Stimulated activated CD4-positive, alpha-beta T cell treated with anti-CD3 and anti-CD28 coated beads, Interleukin-4, amount 100 ng/mL, for 24 hours (primary cell): ENCODE measurements at places on chromosomes 6 and 20.

DNA sequence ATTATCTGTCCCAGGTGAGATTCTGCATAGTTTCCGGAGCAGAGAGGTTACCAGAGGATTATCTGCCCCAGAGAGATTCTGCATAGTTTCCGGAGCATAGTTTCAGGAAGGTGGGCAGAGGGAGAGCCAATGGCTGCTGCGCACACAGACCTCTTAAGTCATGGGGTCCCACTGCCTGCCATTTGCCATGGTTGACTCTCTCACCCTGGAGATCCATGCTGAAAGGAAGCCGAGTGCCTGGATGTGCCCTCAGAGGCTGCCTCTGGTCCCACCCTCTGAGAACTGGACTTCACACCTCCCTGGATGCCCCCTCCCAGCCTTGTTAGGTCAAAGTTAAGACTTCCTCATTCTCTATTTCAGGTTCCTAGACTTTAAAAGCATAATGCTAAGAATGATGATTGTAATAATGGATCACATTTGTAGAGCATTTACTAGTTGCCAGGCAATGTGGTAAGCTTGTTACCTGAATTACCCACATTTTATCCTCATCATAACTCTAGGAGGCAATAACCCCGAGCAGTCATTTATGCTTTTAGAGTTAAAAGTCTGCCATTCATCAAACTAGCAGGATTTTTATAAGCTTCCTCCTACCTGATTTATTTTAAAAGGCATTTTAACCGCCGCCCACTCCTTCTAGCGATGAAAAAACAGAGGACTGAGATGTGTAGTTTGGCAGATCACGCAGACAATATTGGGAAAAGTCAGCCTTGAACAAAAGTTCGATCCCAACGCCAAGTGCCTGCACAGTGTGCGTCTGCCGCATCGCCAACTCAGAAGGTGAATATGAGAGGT is 11.9 kb downstream of the SERPINB9 start:
- no peak for DNase-seq

DNA sequence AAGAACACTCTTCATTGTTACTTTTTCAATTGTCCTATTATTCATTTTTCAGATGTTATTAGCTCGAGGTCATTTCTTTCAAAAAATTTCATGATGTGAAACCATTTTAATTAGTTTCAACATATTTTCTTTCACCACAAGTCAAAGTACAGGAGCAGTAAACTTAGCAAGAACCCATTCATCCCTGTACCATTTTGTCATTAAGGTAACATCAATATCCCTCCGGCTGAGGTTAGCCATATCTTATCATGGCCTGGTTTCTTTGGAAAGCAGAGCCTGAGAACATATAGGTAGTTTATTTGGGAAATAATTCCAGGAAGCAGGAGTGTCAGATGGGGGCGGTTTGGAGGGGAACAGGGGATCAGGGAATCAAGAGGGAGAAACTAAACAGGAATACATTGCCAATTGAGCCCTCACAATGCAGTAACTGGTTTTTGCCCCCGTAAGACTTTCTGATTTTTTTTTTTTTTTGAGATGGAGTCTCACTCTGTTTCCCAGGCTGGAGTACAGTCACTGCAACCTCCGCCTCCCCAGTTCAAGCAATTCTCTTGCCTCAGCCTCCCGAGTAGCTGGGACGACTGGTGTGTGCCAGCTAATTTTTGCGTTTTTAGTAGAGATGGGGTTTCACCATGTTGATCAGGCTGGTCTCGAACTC is 83.7 kb downstream of the MKKS start:
- DNase-seq = no peak

DNA sequence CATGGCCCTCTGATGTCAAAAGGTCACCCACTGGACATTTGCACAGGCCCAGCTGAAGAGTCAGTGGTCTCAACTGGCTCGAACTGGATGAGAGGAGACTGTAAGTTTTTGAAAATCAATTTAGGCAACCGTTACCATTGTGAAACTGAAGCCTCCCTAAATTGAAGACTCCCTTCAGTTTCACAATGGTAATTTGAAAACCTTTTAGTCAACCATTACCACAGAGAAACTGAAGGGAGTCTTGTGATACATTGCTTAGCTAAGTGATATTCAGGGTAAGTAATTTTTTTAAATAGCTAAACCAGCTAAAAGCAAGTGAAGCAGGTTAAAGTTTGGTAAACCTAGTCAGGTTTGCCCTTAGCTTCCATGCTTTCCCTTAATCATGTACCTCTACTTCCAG is 197.3 kb upstream of the NT5E start:
- DNase-seq = no peak

DNA sequence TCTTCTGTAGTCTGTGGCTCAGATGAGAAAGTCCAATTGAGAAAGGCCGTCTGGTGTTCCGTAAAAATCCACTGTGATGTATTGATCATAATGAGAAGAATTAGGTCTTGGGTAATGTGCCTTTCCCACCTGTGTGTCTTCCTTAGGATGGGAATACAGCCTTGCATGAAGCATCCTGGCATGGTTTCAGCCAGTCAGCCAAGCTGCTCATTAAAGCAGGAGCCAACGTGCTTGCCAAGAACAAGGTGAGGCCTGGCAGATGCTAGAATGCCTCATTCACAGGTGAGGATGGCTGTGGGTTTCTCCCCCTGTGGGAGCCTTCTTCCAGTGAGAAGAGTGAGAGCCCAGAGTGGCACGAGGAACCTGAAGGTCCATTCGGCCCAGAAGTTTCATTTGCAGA is 32.7 kb downstream of the LYRM2 start:
- no peak for DNase-seq

DNA sequence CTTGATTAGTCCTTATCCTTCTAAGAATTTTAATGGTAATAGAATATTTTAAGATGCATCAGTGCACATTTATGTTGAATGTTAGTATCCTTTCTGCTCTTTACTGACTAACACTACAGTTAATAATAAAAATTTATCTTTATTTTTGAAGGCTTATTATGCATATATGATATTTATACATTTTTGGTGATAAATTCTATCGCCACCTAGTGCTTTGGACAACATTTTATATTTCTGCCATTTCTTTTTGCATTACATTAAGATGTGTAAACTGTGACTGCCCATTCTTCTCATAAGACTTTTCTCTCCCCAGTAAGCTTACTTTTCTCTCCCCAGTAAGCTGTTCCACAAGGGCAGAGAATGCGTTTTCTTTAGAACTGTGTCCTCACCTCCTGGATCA is 252.3 kb downstream of the GRIK2 start:
- DNase-seq = no peak

DNA sequence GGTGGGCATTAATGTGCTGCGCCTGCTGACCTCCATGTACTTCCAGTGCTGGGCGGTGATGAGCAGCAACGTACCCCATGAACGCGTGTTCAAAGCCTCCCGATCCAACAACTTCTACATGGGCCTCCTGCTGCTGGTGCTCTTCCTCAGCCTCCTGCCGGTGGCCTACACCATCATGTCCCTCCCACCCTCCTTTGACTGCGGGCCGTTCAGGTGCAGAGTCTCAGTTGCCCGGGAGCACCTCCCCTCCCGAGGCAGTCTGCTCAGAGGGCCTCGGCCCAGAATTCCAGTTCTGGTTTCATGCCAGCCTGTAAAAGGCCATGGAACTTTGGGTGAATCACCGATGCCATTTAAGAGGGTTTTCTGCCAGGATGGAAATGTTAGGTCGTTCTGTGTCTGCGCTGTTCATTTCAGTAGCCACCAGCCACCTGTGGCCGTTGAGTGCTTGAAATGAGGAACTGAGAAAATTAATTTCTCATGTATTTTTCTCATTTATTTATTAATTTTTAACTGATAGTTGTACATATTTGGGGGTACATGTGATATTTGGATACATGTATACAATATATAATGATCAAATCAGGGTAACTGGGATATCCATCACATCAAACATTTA is 35.2 kb upstream of the NOP56 start:
- no peak for DNase-seq

DNA sequence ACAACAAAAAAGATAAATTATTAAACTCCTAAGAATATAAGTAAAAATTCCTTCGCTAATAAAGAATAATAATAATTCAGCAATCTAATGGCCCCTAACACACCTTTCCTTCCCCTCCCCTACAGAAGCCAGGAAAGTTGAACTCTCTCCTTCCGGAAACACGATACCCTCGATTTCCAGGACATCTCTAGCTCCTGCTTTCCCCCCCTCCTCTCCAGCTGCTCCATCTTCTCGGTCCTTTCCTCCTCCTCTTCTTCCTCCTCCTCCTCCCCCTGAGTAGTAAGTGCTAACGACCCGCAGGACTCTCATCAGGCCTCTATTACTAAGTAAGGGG is 603 bp downstream of the TASP1 start:
- DNase-seq = no peak

DNA sequence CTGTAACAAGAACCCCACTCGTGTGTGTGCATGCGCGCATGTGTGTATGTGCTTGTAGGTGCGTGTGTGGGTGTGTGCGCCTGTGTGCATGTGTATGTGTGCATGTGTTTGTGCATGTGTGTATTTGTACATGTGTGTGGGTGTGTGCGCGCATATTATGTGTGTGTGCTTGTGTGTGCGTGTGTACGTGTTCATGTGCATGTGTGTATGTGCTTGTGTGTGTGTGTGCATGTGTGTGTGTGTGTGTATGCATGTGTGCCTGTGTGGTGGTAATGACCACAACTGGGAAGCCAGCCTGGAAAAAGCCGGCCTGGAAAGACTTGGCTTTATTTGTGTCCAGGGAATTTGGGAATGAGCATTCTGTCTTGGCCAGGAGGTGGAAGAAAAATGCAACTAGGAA is 157.5 kb downstream of the PAX1 start:
- no peak for DNase-seq

GRCh38 chr6:149236589-149236988 is 80.9 kb upstream of the TAB2 start:
- DNase-seq = no peak

GRCh38 chr6:142850679-142851423 is 94.1 kb downstream of the HIVEP2 start:
- peak; percentile 66 for DNase-seq

DNA sequence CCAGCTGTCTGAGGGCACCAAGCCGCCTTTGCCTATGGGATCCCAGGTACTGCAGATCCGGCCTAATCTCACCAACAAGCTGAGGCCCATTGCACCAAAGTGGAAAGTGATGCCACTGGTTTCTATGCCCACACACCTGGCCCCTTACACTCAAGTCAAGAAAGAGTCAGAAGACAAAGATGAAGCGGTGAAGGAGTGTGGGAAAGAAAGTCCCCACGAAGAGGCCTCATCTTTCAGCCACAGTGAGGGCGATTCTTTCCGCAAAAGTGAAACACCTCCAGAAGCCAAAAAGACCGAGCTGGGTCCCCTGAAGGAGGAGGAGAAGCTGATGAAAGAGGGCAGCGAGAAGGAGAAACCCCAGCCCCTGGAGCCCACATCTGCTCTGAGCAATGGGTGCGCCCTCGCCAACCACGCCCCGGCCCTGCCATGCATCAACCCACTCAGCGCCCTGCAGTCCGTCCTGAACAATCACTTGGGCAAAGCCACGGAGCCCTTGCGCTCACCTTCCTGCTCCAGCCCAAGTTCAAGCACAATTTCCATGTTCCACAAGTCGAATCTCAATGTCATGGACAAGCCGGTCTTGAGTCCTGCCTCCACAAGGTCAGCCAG is 283.0 kb downstream of the TSHZ2 start:
- DNase-seq = peak; percentile 25

GRCh38 chr6:116542426-116542825 is 3.1 kb downstream of the TRAPPC3L start:
- no peak for DNase-seq
